ENCODE measurements at places on chromosomes 12 and 14. TPM values are rescaled to one million over a fixed set of nuclear protein-coding genes. Genes with fewer than 3 reads are reported as not detected.

NKX2-8 gene
- not detected for total RNA-seq

GLS2 gene
- total RNA-seq = 0.94 TPM

SSTR1 gene
- not detected for total RNA-seq

RFLNA gene
- 1.8 TPM for total RNA-seq

ADCY6 gene
- 28.9 TPM for total RNA-seq

SLC38A4 gene
- total RNA-seq = 1.5 TPM

RND1 gene
- 2.2 TPM for total RNA-seq

STRAP gene
- 241 TPM for total RNA-seq

ACRBP gene
- 0.60 TPM for total RNA-seq

GCN1 gene
- total RNA-seq = 95.5 TPM

TRHDE gene
- 0.87 TPM for total RNA-seq

SIX1 gene
- 0.20 TPM for total RNA-seq

C14orf180 gene
- total RNA-seq = not detected

STXBP6 gene
- total RNA-seq = 27.1 TPM

GYS2 gene
- not detected for total RNA-seq

AQP6 gene
- total RNA-seq = not detected

SYT10 gene
- 1.2 TPM for total RNA-seq

ANO2 gene
- 0.93 TPM for total RNA-seq

FAR2 gene
- 3.3 TPM for total RNA-seq

RASAL1 gene
- 0.43 TPM for total RNA-seq

CARMIL3 gene
- total RNA-seq = 0.34 TPM

CMA1 gene
- total RNA-seq = not detected

TAS2R50 gene
- 0.60 TPM for total RNA-seq

KRT73 gene
- total RNA-seq = not detected

KRT78 gene
- not detected for total RNA-seq

PRR4 gene
- total RNA-seq = 2.2 TPM

COX8C gene
- total RNA-seq = not detected

CLEC4E gene
- total RNA-seq = not detected

ZDHHC22 gene
- total RNA-seq = 0.50 TPM

WDHD1 gene
- 7.2 TPM for total RNA-seq

MIP gene
- total RNA-seq = not detected

CDCA3 gene
- 2.3 TPM for total RNA-seq

CIT gene
- 1.8 TPM for total RNA-seq

CLEC1B gene
- total RNA-seq = not detected

BICDL1 gene
- total RNA-seq = 7.3 TPM

SLC25A21 gene
- 1.5 TPM for total RNA-seq

CPNE6 gene
- not detected for total RNA-seq

MGST1 gene
- total RNA-seq = 104 TPM

PRICKLE1 gene
- 39.5 TPM for total RNA-seq

OR6C2 gene
- total RNA-seq = not detected

NGB gene
- total RNA-seq = not detected

LGALS3 gene
- 37.4 TPM for total RNA-seq

P2RX2 gene
- total RNA-seq = not detected

CCDC77 gene
- total RNA-seq = 9.3 TPM

LALBA gene
- total RNA-seq = not detected

SDR9C7 gene
- 0.17 TPM for total RNA-seq

RPL10L gene
- total RNA-seq = not detected

SDSL gene
- 10.5 TPM for total RNA-seq

ZBTB42 gene
- total RNA-seq = 6.9 TPM

AHNAK2 gene
- total RNA-seq = 34.3 TPM

GPR132 gene
- total RNA-seq = 2.2 TPM

LGMN gene
- total RNA-seq = 278 TPM

WASHC3 gene
- 22.6 TPM for total RNA-seq

TMPRSS12 gene
- total RNA-seq = not detected

PLEK2 gene
- 1.3 TPM for total RNA-seq

DCAF5 gene
- total RNA-seq = 54.6 TPM

Data from astrocyte (in vitro differentiated cells and primary cell).